ENCODE measurements at places on chromosomes 2 and 18. TPM values are rescaled to one million over a fixed set of nuclear protein-coding genes. Genes with fewer than 3 reads are reported as not detected.

CAPN14 gene
- total RNA-seq: under 0.01 TPM

FEV gene
- total RNA-seq: not detected

CSRNP3 gene
- 1.7 TPM for total RNA-seq

USP37 gene
- 4.4 TPM for total RNA-seq

DSG1 gene
- total RNA-seq: not detected

PLEKHH2 gene
- 1.2 TPM for total RNA-seq

ACVR1 gene
- 8.0 TPM for total RNA-seq

MAL gene
- total RNA-seq: not detected

CPSF3 gene
- total RNA-seq: 60.9 TPM

ELOA2 gene
- total RNA-seq: not detected

OXER1 gene
- total RNA-seq: under 0.01 TPM

FMNL2 gene
- total RNA-seq: 12.6 TPM

MC5R gene
- total RNA-seq: not detected

RIT2 gene
- total RNA-seq: not detected

SP140L gene
- total RNA-seq: 4.9 TPM

SERPINB5 gene
- total RNA-seq: not detected

SP5 gene
- not detected for total RNA-seq

HOXD12 gene
- not detected for total RNA-seq

CHMP3 gene
- total RNA-seq: 44.2 TPM

Measured in bronchus fibroblast of lung (primary cell).